IMR-90 (cell line): ENCODE measurements at places on chromosomes 16 and 17.

DNA sequence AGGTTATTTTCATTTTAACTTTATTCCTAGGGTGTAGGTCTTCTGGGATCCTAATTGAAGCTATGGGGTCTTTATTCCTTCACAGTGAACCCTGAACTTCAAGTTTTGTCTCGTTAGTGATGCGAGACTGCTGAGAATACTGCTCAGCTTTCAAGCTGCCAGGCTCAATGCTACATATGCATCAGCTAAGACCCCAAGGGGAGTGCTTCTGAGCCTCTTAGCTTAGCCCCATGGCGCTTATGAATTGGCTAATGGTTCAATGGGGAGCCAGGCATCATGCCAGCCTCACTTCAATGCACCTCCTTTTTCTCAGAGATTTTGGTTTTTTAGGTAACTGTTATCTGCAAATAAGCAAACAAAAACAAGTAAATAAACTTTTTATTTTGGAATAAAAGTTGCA is 94.1 kb upstream of the SIAH1 start:
- no peaks in the 10 kb centered on the region for H3K36me3 ChIP-seq
- peaks cover 5% of the 10 kb centered on the region; the same call in 1 of the 2 replicates for H3K4me1 ChIP-seq

DNA sequence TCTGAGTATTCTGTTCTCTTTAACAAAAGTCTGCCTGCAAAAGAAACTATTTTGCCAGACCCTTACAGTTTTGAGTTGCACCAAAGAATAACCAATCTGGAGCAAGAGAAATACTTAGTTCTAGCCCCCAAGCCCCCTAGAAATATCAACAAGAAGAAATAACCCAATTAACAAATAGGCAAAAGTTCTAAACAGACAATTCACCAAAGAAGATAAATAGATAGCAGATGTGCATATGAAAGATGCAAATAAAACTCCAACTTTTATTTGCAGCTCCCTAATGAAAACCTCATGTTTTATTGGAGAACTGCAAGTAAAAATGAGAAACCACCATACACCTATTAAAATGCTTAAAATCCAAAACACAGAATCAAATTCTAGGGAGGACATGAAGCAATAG is 1308.0 kb downstream of the CDH11 start:
- no peak overlapping the region for H3K27ac ChIP-seq
- no peaks in the 10 kb centered on the region for H3K36me3 ChIP-seq
- no peaks in the 10 kb centered on the region for H3K27me3 ChIP-seq

- H3K27me3 ChIP-seq: no peaks in the 10 kb centered on the region
- DNase-seq: no peak
- peak overlapping the region; percentile 13; the same call in 1 of the 2 replicates for H3K27ac ChIP-seq
Measured at GRCh38 chr16:69568676-69569075, 2.9 kb downstream of the NFAT5 start.

GRCh38 chr17:2239882-2240430 is 63.6 kb downstream of the SMG6 start:
- no peak overlapping the region for H3K4me3 ChIP-seq
- H3K27ac ChIP-seq: peak overlapping the region; percentile 87
- peaks cover 29% of the 10 kb centered on the region for H3K4me1 ChIP-seq
- DNase-seq: peak; percentile 96
- H3K27me3 ChIP-seq: no peaks in the 10 kb centered on the region

GRCh38 chr17:50211249-50212120 is 10.1 kb upstream of the COL1A1 start:
- H3K27ac ChIP-seq: peak overlapping the region; percentile 95
- peaks cover 57% of the 10 kb centered on the region for H3K4me1 ChIP-seq
- H3K4me3 ChIP-seq: no peak overlapping the region
- H3K27me3 ChIP-seq: no peaks in the 10 kb centered on the region

DNA sequence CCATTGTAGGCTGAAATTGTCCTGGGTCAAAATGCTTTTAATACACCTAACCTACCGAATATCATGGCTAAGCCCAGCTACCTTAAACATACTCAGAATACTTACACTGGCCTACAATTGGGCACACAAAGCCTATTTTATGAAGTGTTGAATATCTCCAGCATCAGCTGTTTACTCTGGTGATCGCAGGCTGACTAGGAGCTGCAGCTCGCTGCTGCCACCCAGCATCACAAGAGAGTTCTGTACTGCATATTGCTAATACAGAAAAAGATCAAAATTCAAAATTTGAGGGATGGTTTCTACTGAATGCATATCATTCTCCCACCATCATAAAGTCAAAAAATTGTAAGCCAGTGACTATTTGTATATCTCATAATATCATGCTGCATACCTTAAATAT is 55.3 kb downstream of the ULK2 start:
- no peaks in the 10 kb centered on the region for H3K27me3 ChIP-seq
- no peak overlapping the region for H3K4me3 ChIP-seq
- peak; percentile 10 for DNase-seq
- H3K4me1 ChIP-seq: no peaks in the 10 kb centered on the region
- H3K27ac ChIP-seq: no peak overlapping the region

DNA sequence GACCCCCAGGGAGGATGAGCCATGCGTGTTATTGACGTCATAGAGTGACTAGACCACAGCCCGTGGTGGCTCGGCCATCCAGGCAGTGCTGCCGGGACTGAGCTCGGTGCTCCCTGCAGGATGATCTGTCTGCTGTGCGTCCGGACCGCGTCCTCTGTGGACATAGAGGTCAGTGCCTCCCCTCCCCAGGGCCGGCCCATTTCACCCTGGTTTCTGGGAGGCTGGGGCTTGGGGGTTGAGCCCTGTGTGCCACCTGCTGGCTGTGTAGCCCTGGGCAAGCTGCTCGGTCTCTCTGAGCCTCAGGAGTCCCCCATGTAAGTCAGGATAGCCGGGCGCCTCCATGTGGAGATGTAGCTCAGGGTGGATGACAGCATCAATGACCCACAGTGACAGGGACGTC is 8.3 kb downstream of the TSC2 start:
- no peaks in the 10 kb centered on the region for H3K27me3 ChIP-seq
- H3K4me3 ChIP-seq: no peak overlapping the region
- DNase-seq: no peak
- H3K36me3 ChIP-seq: peaks cover 65% of the 10 kb centered on the region

GRCh38 chr17:68662037-68662432 is 60.9 kb upstream of the FAM20A start:
- no peaks in the 10 kb centered on the region for H3K27me3 ChIP-seq
- H3K4me3 ChIP-seq: no peak overlapping the region
- H3K4me1 ChIP-seq: no peaks in the 10 kb centered on the region
- no peaks in the 10 kb centered on the region for H3K36me3 ChIP-seq

- H3K36me3 ChIP-seq: no peaks in the 10 kb centered on the region
- no peaks in the 10 kb centered on the region for H3K27me3 ChIP-seq
- peak; percentile 54 for DNase-seq
- H3K4me3 ChIP-seq: no peak overlapping the region
Measured at GRCh38 chr16:78045865-78046581, 23.7 kb downstream of the CLEC3A start.

- no peaks in the 10 kb centered on the region for H3K4me1 ChIP-seq
- H3K27ac ChIP-seq: no peak overlapping the region
Measured at GRCh38 chr16:54193665-54194333, 92.8 kb downstream of the IRX3 start.

GRCh38 chr17:10360578-10360977 is 12.2 kb downstream of the MYH13 start:
- DNase-seq: peak; percentile 9
- no peaks in the 10 kb centered on the region for H3K36me3 ChIP-seq
- H3K27me3 ChIP-seq: no peaks in the 10 kb centered on the region
- no peak overlapping the region for H3K27ac ChIP-seq
- H3K4me3 ChIP-seq: no peak overlapping the region
- H3K4me1 ChIP-seq: no peaks in the 10 kb centered on the region

DNA sequence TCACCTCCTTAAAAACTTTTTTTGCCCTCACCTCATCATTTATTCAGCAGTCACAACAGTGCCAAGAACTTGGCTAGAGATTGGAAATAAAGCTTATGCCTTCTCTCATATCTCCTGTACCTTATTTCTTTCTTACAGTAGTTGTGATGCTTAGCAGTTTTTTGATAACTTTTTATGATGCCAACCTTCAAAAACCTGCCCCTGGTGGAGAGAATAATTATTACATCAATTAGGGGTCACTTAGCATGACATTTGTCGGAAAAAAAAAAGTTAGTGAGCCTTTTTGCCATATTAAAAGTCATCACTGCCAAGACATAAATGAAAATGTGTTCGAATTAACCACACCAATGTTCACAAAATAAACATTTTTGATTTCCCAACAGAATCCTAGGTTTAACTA is 296.6 kb downstream of the WWOX start:
- no peak overlapping the region for H3K4me3 ChIP-seq
- H3K27me3 ChIP-seq: no peaks in the 10 kb centered on the region
- H3K27ac ChIP-seq: no peak overlapping the region
- no peaks in the 10 kb centered on the region for H3K4me1 ChIP-seq

DNA sequence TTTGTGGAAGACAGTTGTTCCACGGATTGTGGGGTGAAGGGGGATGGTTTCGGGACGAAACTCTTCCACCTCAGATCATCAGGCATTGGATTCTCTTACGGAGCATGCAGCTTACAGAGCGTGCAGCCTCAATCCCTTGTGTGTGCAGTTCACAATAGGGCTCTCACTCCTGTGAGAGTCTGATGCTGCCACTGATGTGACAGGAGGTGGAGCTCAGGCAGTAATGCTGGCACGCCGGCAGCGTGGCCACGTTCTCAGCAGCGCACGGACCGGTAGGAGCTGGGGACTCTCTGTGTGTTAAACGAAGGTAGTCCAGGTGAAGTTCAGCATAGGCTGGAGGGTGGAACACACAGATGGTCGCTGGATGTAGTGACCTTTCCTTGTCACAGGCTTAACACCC is 37.8 kb downstream of the SEC14L1 start:
- H3K27me3 ChIP-seq: no peaks in the 10 kb centered on the region
- no peak overlapping the region for H3K27ac ChIP-seq
- DNase-seq: no peak
- H3K4me3 ChIP-seq: no peak overlapping the region

GRCh38 chr17:45314741-45315647 is 1.8 kb downstream of the MAP3K14 start:
- peaks cover 48% of the 10 kb centered on the region for H3K4me1 ChIP-seq
- H3K4me3 ChIP-seq: peak overlapping the region; percentile 95

DNA sequence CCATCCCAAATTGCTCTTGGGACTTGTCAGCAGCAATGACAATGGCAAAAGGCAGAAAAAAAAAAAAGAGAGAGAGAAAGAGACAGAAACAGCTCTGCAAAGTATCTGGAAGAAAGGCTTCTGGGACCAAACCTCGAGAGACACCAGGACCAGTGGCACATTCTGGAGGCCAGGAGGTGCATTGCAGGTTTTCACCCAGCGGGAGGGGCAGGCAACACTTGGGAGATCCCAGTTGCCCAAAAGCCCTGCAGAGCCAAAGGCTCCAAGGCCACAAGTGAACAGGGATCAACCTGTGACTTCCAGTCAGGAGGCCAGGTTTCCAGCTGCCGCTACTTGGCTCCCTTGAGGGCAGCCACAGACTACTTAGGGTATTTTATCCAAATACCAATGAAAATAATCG is 110.8 kb upstream of the CDH5 start:
- peaks cover 6% of the 10 kb centered on the region for H3K4me1 ChIP-seq
- no peaks in the 10 kb centered on the region for H3K27me3 ChIP-seq
- no peak overlapping the region for H3K4me3 ChIP-seq
- no peak for DNase-seq
- H3K36me3 ChIP-seq: no peaks in the 10 kb centered on the region

GRCh38 chr16:81480606-81481206 is 36.1 kb downstream of the CMIP start:
- no peak for DNase-seq
- no peaks in the 10 kb centered on the region for H3K27me3 ChIP-seq

- H3K27me3 ChIP-seq: peaks cover 99% of the 10 kb centered on the region
- no peaks in the 10 kb centered on the region for H3K36me3 ChIP-seq
- no peak for DNase-seq
Measured at GRCh38 chr17:36934692-36935630, 2.3 kb upstream of the LHX1 start.

DNA sequence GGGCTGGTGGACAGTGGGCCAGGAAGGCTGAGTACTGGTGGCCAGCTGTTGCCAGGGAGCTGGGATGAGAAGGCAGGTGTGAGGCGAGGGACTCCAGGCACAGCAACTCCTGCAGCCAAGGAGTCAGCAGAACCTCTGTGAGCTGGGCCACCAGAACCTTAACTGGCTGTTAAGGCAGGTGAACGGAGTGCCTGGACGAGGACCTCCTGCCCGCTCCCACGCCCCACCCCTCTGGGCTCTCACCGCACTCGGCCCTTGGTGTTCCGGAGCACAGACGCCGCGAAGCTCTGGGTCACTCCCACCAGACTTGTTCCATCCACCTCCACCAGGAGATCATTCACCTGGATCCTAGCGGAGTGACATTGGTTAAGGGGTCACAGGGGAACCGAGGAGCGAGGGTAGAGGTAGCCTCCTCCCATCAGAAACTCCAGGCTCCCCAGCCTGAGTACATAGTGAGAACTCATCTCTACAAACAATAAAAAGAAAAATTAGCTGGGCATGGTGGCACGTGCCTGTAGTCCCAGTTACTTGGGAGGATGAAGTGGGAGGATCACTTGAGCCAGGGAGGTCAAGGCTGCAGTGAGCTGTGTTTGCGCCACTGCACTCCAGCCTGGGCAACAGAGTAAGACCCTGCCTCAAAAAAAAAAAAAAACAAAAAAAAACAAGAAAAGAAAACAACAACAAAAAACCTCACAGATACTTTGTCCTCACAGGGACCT is 9.3 kb downstream of the PPP1R9B start:
- H3K27me3 ChIP-seq: no peaks in the 10 kb centered on the region
- peaks cover 85% of the 10 kb centered on the region for H3K36me3 ChIP-seq
- no peak overlapping the region for H3K27ac ChIP-seq
- no peak overlapping the region for H3K4me3 ChIP-seq
- H3K4me1 ChIP-seq: peaks cover 6% of the 10 kb centered on the region; the same call in 1 of the 2 replicates

DNA sequence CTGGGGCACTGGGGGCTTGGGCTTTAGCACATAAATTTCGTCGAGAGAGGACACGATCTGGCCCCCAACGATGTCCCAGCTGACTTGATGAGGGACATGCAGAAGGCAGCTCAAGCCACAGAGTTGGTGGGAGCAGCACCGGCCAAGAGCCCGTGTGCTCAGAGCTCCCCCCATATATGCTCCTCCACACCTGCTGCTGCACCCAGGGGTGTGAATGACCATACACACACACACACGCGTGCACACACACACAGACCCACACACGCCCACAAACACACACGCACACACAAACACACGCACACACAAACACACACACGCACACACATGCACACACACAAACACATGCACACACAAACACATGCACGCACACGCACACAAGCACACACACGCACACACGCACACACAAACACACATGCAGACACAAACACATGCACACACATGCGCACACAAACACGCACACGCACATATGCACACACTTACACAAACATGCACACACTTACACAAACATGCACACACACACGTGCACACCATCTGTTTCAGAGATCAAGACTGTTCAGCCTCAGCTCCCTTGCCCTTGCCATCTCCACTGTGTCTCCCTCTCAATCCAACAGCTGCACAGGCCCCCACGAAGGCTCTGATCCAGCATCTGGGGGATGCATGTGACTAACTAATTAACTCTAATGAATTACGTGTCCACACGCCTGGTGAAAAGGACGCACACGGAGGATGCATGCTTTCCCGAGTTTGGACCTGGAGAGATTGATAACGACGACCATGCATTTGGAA is 85.6 kb upstream of the TNRC6C start:
- no peak overlapping the region for H3K27ac ChIP-seq
- no peak overlapping the region for H3K4me3 ChIP-seq
- peaks cover 29% of the 10 kb centered on the region for H3K27me3 ChIP-seq
- no peaks in the 10 kb centered on the region for H3K4me1 ChIP-seq

GRCh38 chr16:66256919-66257318 is 109.6 kb upstream of the CDH5 start:
- DNase-seq: no peak
- H3K4me3 ChIP-seq: no peak overlapping the region
- no peak overlapping the region for H3K27ac ChIP-seq

GRCh38 chr16:88381820-88382451 is 823 bp upstream of the ZNF469 start:
- H3K27ac ChIP-seq: peak overlapping the region; percentile 98
- H3K4me1 ChIP-seq: peaks cover 35% of the 10 kb centered on the region
- no peak for DNase-seq
- H3K4me3 ChIP-seq: no peak overlapping the region
- peaks cover 20% of the 10 kb centered on the region for H3K36me3 ChIP-seq
